ENCODE measurements at places on chromosomes 4 and X.

- DNase-seq: no peak
Observed at GRCh38 chrX:110432906-110433215, 74.2 kb downstream of the RTL9 start.

- DNase-seq: no peak
Observed at GRCh38 chr4:146179784-146180370, 4.4 kb downstream of the LSM6 start.

- DNase-seq: no peak
Observed at GRCh38 chr4:152281822-152282221, 254.1 kb downstream of the FBXW7 start.

DNA sequence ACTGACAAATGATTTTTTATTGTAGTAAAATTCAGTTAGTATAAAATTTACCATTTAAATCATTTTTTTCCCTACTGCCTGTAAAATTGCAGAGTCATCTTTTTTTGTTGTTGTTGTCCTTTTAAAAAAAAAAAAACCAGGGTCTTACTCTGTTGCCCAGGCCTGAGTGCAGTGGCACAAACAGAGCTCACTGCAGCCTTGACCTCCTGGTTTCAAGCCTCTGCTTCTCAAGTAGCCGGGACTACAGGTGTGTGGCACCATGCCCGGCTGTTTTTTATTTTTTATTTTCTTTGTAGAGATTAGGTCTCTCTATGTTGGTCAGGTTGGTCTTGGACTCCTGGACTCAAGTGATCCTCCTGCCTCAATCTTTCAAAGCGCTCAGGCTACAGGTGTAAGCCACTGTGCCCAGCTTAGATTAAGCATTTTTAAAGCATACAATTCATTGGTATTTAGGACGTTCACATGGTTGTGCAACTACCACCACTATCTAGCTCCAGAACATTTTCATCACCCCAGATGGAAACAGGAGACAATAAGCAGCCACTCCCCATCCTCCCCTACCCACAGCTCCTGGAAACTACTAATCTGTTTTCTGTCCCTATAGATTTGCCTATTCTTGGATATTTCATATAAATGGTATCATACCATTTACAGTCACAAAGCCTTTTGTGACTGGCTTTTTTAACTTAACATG lies 59.7 kb upstream of the PGRMC2 start:
- no peak for DNase-seq

DNA sequence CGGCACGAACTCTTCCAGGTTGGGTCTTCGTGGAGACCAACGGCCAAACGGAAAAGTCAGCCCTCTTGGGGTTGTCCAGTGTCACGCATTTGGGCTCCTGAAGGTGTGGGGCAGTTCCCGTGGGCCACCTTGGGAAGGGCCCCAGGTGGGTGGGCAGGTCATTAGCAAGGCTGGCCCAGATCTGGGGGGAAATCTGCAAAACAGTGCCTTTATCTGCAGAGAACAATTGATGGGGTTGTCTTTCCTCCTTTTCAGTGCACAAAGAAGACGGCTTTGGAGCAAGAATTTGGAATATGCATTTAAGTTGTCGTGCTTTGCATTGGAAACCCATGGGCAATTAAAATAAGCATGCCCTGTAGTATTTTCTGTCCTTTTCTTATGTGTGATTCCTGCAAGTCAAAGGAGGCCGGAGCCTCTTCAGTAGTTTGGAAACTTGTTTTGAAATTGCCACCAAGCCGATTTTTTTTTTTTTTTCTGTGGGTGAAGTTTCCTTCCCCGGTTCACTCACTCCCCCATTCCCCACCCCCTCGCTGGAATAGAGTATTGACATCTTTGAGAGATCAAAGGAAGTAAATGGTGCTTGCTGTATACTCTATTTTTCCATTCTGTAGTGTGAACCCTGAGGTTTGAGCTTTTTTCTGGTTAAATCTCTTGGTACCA lies 9.8 kb downstream of the ZIC3 start:
- DNase-seq: no peak

DNA sequence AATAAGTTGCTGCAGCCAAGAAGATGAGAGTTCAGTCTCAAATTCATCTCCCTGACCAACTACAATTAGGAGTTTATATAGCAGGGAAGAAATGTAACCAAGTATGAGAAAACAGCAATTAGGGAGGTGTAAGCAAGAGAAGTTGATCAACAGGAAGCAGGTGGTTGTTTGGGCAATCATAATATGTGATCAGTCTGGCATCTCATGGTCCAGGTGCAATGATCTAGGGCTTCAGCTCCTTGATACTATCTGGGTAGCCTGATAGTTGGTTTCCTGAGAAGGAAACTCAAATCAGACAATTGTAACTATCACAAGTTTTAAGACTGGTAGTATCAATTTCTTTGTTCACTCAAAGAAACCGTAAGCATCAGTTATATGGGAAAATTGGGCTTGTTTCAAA lies 1574.3 kb upstream of the PABPC4L start:
- no peak for DNase-seq
